ENCODE measurements at places on chromosomes 5 and 9. TPM values are rescaled to one million over a fixed set of nuclear protein-coding genes. Genes with fewer than 3 reads are reported as not detected.

GRCh38 chr5:28110781-28111180, 1072.4 kb upstream of the CDH9 start:
- DNase-seq, result no peak

DNA sequence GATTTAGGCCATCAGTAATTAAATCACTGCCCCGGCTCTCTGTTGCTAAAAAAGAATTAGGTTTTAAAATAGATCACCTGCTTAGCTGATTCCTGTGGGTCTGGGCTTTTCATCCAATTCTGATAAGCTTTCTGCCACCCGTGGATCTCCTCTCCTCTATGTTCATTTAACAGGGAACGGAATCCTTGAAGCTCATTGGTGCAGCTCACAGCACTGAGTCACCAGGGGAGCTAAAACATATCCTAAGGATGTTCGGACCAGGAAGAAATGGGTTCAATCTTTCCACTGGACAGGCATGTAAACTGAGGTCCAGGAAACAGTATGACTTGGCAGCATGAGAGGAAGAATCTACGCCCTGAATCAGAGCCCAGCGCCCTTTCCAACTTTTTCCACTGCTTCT, 267.1 kb upstream of the GRIA1 start:
- DNase-seq, result no peak

DNA sequence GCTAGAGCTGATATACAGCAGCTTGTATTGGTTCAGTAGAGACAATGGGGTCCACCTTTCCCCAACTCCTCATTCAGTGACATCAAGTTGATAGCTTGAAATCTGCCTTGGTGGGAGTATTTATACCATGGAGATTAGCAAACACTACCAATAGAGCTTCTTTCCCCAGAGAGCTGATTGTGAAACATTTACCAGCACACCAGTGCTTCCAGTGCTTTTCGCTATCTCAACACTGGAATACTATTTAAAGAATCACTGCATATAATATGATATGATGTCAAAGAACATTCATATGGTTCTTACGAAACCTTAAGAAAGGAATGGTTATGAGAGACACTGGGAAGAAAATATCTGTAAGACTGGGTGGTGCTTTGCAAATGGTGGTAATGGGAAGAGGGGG, 21.8 kb upstream of the RNF145 start:
- no peak for DNase-seq

Gene TRIO
- 52.8 TPM for polyA plus RNA-seq

Gene CCL28
- 3.7 TPM for polyA plus RNA-seq

Gene PCDHGA5
- polyA plus RNA-seq, result 0.23 TPM

Gene EPB41L4A
- polyA plus RNA-seq, result 0.28 TPM

All from mammary epithelial cell (primary cell).